ENCODE measurements at places on chromosomes 16 and 17. TPM values are rescaled to one million over a fixed set of nuclear protein-coding genes. Genes with fewer than 3 reads are reported as not detected.

Gene USP36
- total RNA-seq: 32.5 TPM

Gene HOXB4
- total RNA-seq: 4.3 TPM

Gene PRAC1
- total RNA-seq: not detected

Gene LGALS9
- 172 TPM for total RNA-seq

Gene TEKT5
- not detected for total RNA-seq

Gene TNFSF12
- 29.2 TPM for total RNA-seq
